Lower leg skin (tissue), 4 donors: ENCODE measurements at places on chromosomes 1 and 21. TPM values are rescaled to one million over a fixed set of nuclear protein-coding genes. Genes with fewer than 3 reads are reported as not detected.

The RAB7B gene
- total RNA-seq: 6.0 TPM

The FAM43B gene
- not detected for total RNA-seq

The CYP4A22 gene
- 0.16 TPM for total RNA-seq

The DCDC2B gene
- not detected for total RNA-seq

The AK2 gene
- total RNA-seq: 247 TPM

The KRTAP20-3 gene
- total RNA-seq: not detected

The RIMS3 gene
- total RNA-seq: 2.9 TPM

The TP73 gene
- 6.4 TPM for total RNA-seq

The GJA9 gene
- 0.22 TPM for total RNA-seq

The HSPB7 gene
- total RNA-seq: 4.2 TPM

The VWA5B1 gene
- not detected for total RNA-seq

The CLDN14 gene
- total RNA-seq: 0.13 TPM

The TMCC2 gene
- 3.9 TPM for total RNA-seq

The SHE gene
- total RNA-seq: 8.0 TPM

The CR2 gene
- 0.06 TPM for total RNA-seq

The KCTD3 gene
- 31.1 TPM for total RNA-seq

The ZNF695 gene
- not detected for total RNA-seq

The C1orf116 gene
- total RNA-seq: 95.0 TPM

The SPRR2B gene
- total RNA-seq: 1.7 TPM

The ITLN2 gene
- total RNA-seq: not detected

The IFNLR1 gene
- total RNA-seq: 10.4 TPM

The OR6N2 gene
- total RNA-seq: not detected

The HES5 gene
- 8.2 TPM for total RNA-seq

The OR2L2 gene
- total RNA-seq: not detected

The MNDA gene
- 1.1 TPM for total RNA-seq

The GBP6 gene
- 1.5 TPM for total RNA-seq

The ZNF648 gene
- total RNA-seq: 0.12 TPM

The RNU1-3 gene
- under 0.01 TPM for total RNA-seq

The DYRK3 gene
- 2.7 TPM for total RNA-seq

The GBP5 gene
- total RNA-seq: 0.44 TPM

The HSD3B2 gene
- total RNA-seq: not detected

The PCBP3 gene
- not detected for total RNA-seq

The KIF26B gene
- total RNA-seq: 5.7 TPM

The SLC5A3 gene
- total RNA-seq: 12.8 TPM

The TFAP2E gene
- total RNA-seq: 4.2 TPM

The LRRC52 gene
- total RNA-seq: not detected

The CRNN gene
- total RNA-seq: 7.0 TPM

The KIFAP3 gene
- 21.3 TPM for total RNA-seq

The CFHR5 gene
- not detected for total RNA-seq

The NTMT2 gene
- not detected for total RNA-seq
